ENCODE measurements at places on chromosomes 7 and 10.

GRCh38 chr10:110613341-110613995 is 30.7 kb upstream of the RBM20 start:
- no peak for DNase-seq

GRCh38 chr10:77196614-77197013 is 441.0 kb downstream of the KCNMA1 start:
- no peak for DNase-seq

- no peak for DNase-seq
Measured at GRCh38 chr10:44425466-44425865, 40.6 kb upstream of the CXCL12 start.

GRCh38 chr7:571718-572415 is 52.2 kb upstream of the PDGFA start:
- no peak for DNase-seq

GRCh38 chr10:132396494-132397035 is 435 bp upstream of the PWWP2B start:
- peak; percentile 61 for DNase-seq

DNA sequence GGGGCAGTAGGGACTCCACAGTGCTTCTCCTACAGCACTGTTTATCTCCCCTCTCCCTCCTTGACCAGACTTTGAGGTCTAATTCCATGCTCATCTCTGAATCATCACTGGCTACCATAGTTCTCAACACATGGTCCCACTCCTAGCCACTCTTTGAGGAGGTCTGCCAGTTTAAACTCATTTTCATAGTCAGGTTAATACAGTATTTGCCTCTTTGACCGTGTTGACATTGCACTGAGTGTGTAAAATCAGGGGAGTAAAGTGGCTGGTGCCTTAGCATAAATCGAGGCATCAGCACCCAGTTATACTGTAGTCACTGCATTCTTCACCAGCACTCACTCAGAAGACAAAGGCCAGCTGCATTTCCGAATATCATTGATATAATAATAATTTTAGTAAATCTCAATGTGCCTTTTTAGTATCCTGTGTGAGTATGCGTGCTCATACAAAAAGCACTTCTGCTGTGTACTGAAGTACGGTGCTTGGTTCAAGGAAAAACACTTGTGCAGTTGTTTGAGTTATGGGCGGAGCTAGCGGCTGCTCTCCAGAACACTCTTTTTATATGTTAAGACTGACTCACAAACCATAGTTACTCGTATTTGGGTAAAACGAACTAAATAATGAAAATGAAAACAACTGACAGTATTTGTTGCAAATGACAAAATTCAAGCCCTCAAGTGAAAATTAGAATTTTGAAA is 89.7 kb downstream of the GALNT11 start:
- DNase-seq, result no peak

DNA sequence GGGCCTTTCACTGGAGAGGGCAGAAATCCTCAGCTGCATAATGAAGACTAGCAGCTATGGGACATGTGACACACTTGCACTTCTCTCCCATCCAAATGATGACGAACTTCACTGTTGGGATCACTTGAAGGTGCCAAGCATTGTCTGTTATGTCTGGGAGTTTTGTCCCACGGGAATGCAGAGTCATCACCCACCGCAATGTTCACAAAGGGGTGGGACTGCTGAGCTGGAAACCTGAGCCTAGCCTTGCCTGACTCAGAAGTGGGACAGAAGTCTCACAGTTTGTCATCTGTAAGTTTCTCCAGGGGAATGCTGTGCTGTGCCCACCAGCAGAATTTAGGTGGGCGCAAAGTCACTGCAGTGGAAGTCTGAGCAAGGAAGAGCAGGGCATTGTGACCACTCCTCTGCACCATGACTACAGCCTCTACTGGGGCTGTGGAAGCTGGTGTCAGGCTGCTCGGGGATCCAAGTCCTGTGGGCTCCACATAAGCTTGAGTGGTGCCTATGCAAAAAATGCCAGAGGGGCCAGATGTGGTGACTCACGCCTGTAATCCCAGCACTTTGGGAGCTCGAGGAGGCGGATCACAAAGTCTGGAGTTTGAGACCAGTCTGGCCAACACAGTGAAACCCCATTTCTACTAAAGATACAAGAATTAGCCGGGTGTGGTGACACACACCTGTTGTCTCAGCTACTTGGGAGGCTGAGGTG is 472.0 kb upstream of the CNTNAP2 start:
- no peak for DNase-seq

GRCh38 chr7:149050941-149051340 is 22.6 kb upstream of the PDIA4 start:
- no peak for DNase-seq

DNA sequence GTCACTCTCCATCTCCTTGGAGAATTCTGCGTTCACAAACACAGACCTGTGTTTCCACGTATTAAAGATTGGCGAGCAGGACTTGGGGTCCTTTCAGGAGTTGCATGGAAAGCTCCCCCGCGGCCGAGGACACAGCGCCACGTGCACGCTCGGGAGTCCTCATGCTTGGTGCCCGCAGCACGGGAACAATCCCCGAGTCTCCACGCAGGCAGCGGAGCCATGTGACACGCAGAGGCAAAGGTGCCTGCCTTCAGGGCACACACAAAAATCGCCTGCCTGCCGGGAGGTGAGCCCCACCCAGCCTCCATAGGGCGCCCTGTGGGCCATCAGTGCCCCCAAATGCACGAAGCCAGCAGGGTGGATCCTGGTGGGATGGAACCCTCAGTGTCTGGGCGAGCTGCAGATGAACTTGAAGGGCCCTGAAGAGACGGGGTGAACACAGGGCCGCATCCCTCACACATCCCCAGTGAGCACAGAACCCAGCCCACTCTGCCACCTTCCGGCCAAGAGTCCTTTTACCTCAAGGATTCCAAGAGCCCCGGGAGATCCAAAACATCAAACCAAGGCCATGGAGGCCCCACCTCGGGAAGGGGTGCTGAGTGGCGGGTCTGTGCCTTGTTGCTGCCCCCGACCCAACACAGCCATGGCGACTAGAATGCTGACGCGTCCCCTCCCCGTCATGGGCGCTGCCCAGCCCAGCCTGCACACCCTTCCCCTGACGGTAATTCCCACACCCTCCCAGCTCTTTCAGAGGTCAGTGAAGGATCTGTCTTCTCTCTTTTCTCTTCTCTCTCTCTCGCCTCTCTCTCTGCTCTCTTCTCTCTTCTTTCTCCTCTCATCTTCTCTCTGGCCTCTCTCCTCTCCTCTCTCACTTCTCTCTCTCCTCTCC is 55.9 kb downstream of the CFAP46 start:
- DNase-seq, result no peak

Measured in CD4-positive, alpha-beta T cell treated with Interleukin-2 at 100 ng/mL for 4 hours (primary cell).